Stimulated activated CD4-positive, alpha-beta T cell treated with anti-CD3 and anti-CD28 coated beads, TNF-alpha, amount 100 ng/mL, for 24 hours (primary cell): ENCODE measurements at places on chromosomes 4 and X.

DNA sequence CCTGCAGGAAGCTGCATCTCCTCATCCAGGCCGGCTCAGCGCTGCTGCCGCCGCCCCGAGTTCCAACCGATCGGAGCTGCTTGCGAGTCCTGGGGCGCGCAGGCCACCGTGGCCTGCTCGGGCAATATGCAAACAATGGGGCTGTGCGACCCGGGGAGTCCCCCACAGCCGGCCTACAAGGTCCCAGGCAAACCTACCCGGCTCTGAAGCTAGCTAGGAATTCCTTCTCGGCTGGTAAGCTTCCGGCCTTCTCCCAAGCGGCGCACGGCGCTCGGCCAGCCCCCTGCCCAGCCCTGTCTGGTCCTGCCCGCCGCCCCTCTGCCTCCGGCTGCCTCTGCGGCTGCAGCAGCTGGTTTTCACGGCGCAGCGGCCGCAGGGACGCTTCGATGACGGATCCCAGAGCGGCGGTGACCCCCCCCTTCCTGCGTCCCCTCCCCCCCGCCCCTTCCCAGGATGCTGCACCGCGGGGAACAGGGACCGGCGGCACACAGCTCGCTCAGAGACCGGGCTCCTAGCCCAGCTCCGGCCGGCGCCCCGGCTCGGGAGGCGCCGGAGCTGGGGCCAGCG, 59.4 kb downstream of the TSC22D3 start:
- DNase-seq, result no peak

- DNase-seq, result no peak
These were observed 199.8 kb upstream of the GATB start for GRCh38 chr4:151960449-151961230.

DNA sequence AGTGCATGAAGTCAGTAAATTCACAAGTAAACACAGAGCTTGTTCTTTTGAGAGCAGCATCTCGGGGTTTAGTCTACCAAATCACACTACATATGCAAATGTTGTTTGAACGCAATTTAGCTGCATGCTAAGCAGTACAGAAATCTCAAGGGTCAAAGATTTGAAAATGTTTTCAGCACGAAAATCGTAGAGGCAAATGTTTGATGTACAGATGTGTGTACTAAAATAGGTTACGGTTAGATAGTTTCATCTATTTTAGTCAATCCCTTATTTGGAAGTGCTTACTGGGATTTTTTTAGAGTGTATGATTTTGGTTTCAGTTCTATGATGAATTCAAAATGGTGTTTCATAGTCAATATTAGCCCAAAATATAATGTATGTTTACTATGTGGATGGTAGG, 1928.2 kb upstream of the TENM3 start:
- DNase-seq, result no peak

DNA sequence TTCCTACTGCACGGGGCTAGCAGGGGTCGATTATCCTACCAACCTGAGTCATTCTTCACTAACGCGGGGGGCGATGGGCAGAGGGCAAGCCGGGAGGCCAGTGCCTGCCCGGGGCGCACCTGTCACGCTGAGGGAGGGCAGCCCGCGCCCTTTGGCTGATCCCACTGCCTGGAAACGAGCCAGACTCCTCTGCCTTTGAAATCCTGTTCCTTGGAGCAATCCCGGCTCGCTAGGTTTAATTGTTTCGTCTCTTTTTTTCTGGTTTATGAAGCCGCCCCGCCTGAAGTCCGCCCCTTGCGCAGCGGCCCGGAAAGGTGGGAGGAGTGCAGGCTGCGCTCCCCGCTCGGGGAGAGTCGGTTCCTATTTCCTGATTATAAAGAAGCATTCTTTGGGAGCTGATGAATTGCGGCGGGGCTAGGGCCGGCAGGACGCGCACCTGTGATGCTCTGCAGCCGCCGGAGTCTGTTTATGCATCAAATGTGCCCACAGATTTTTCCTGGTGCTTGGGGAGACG, 484.2 kb downstream of the BCOR start:
- no peak for DNase-seq

DNA sequence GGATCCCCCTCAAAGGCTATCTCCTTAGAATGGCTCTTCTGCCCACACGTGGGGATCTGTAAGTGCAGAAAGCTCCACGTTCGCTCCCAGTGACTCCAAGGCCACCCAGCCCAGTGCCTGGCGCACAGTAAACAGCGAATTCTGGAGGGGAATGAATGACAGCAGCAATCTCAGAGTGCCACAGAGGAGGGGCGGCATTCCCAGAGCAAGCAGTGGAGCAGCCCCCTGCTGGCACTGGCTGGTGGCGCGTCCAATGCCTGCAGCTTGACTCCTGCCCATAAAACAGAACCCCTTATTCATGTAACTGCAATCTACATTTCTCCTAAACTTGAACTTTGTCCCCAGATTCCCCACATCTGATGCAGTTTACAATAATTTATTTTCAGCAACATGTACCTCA, 6.9 kb upstream of the HELT start:
- no peak for DNase-seq

- DNase-seq, result no peak
These were observed 25.1 kb downstream of the ADAD1 start for GRCh38 chr4:122403861-122404260.

DNA sequence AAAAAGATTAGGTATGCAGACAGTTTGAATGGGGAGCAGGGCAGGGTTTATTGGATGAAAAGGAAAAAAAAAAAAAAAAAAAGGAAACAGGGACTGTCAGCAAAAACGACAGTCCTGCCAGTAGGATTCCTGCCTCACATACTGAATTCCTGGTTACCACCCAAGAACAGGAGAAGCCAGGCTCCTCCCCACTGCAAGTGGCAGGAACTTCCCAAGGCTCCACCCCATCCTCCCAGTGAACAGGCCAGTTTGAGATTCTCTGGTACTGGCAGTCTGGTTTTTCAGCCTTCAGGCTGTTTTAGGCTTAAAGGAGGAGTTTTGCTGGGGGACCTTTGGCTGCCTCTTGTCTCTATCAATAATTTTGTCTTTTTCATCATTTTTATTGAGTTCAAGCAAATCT, 360.0 kb upstream of the CXorf51A start:
- DNase-seq, result no peak

- DNase-seq, result no peak
These were observed 214.6 kb downstream of the PTTG2 start for GRCh38 chr4:38174801-38175200.

- no peak for DNase-seq
These were observed 522.4 kb upstream of the RPS6KA3 start for GRCh38 chrX:20789103-20789502.

DNA sequence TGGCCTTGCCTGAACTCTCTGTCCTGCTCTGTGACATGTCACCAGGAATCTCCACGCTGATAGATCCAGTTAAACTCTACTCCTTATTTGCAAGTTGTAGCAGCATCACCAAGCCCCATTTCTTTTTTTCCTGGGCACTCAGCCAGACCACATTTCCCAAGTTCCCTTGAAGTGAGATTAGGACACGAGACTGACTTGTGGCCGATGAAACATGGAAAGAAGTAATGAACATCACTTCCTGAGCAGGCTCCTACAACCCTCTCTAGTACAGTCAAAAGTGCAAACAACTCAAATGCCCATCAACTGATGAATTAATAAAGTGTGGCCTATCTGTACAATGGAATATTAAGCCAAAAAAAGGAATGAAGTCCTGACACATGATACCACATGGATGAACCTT, 74.6 kb downstream of the MAP3K15 start:
- no peak for DNase-seq

DNA sequence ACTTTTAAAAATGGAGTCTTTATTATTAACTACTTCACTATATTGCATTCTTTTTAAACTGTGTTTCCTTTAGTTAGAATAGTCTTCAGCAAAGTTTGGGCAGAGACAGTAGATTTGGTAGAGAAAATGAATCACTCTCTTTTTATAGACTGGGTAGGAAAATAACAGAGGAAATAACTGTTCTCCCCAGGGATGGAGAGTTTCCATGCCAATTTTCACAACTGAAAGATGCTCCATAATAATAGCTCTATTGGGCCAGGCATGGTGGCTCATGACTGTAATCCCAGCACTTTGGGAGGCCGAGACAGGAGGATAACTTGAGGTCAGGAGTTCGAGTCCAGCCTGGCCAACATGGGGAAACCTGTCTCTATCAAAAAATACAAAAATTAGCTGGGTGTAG, 13.1 kb downstream of the HSD17B13 start:
- DNase-seq, result no peak
